NCI-H187 (cell line): ENCODE measurements at places on chromosomes 4 and X.

GRCh38 chr4:75169427-75169826 is 236.5 kb downstream of the PARM1 start:
- DNase-seq: peak; percentile 12

GRCh38 chrX:39445336-39445735 is 644.1 kb downstream of the MID1IP1 start:
- DNase-seq: no peak

GRCh38 chrX:72349190-72349589 is 43.5 kb upstream of the CITED1 start:
- DNase-seq: no peak

DNA sequence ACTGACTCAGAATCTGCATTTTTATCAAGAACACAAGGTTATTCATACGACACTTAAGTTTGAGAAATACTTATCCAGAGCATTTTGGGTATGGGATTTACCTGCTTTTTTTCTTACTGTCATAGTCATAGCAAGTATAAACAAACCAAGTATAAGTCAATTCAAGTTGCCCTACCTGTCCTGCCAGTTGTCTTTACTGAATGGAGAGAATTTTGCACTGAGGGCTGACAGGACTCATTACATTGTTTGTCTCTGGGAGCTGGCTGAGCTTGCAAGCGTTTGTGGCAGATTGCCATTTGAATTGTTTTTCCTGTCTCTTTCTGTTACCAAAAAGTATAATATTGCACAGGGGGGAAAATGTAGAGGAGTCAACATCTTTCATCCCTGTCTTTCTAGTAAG is 278.9 kb upstream of the MAGEC2 start:
- no peak for DNase-seq

GRCh38 chr4:1500231-1500965 is 94.2 kb upstream of the NKX1-1 start:
- DNase-seq: no peak

DNA sequence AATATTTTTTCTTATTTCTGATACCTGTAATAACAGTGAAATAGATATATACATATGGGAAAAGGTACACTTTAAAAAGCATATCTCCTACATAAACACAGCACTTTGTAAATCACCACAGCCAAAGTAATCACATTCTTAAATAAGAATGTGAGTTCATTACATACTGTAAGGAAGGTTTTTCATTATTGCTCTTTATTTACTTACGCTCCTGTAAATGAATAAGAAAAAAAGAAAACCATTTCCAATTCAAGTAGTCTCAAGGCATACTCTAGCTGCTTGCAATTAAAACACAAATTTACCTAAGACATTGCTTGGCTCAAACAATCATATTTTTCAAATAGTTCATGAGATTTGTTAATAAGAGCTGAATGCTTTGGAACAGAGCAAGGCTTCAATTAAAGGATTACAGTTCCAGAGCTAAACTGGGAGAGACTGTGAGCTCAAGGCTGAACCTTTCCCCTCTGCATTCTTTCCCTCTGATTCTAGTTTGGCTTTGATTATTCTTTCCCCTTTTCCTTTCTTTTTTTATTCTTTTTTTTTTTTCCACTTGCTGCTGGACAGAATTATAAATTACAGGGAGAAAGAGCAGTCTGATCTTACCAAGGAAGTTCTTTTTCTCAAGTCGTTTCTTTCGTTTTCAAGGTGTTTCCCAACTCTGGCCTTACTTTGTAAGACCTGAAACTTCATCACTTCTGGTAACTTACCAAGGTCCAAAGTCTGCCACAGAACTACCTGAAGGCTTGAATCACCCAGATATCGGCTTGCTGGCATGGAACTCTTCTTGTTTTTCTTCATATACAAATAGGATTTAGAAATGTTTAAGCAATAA is 278.3 kb downstream of the INPP4B start:
- no peak for DNase-seq

DNA sequence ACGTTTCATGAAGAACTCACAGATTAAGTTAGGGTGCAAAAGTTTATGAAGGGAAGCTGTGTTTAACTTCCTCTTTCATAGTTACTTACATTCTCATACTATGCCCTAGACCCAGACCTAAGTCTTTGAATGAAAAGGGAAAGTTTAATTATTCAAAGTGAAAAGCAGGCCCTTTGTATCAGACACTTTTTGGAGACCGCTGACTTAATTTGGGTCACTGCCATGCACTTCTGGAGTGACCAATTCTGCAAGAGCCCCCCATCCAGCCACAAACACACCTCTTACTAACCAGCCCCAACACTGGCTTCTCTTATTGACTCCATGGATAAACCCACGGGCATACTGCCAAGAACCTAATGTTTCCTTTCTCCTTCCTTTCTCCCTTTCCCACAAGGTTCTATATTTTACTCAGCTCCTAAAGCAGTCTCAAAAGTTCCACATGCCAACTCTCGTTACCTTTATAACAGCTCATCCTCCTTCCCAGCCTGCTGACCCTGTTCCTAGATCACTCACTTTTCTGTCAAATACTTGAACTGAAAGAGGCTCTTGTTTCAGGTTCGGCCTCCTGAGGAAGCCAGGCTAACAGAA is 34.5 kb downstream of the ABCE1 start:
- no peak for DNase-seq

- no peak for DNase-seq
Measured at GRCh38 chr4:111775556-111776297, 369.5 kb upstream of the FAM241A start.

GRCh38 chrX:7926914-7927258 is 327 bp downstream of the PNPLA4 start:
- no peak for DNase-seq

DNA sequence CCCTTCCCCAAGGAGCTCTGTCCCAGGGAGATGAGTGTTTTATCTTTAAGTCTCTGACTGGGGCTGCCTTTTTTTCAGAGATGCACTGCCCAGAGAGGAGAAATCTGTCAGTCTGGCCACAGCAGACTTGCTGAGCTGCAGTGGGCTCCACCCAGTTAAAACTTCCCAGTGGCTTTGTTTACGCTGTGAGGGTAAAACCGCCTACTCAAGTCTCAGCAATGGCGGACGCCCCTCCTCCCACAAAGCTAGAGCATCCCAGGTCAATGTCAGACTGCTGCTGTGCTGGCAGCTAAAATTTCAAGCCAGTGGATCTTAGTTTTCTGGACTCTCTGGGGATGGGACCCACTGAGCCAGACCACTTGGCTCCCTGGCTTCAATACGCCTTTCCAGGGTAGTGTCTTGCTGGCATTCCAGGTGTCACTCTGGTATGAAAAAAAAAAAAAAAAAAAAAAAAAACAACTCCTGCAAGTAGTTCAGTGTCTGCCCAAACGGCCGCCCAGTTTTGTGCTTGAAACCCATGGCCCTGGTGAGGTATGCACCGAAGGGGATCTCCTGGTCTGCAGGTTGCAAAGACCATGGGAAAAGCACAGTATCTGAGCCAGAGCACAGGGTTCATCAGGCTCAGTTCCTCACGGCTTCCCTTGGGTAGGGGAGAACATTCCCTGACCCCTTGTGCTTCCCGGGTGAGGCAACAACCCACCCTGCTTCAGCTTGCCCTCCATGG is 1616.1 kb upstream of the ADGRL3 start:
- DNase-seq: no peak

DNA sequence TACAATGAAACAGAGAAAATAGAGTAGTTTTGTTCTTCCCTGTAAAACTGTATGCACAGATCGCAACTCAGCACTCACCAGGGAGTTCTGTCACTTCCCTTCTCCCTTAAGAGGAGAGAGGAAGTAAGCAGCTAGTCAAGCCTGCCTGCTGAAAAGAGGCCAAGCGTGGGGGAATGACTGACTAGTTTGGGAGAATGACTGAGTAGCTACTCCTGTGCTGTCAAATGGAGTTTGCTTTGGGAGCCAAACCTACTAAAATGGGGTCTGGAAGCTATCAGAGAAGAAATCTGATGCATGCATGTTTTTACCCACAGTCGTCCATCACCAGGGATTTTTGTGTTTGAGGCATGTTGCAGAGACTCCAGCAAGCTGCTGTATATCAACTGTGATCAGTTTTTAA is 54.6 kb upstream of the LHFPL1 start:
- DNase-seq: no peak

DNA sequence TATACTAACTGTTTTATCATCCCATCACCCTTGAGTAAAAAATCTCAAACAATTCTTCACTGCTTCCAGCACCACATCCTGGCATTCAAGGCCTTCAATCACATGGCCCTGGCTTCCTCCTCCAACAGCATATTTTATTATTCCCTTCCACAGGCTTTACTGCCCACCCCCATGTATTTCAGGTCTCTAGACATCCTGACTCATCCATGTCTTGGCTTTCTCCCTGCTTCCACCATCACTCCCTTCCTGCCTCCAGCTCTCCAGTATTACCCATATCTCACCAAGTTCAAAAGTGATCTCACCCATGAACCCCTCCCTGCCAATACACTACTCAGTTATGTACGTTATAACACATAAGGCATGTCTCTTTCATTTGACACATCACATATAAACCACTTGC is 34.7 kb upstream of the PLAC1 start:
- no peak for DNase-seq

DNA sequence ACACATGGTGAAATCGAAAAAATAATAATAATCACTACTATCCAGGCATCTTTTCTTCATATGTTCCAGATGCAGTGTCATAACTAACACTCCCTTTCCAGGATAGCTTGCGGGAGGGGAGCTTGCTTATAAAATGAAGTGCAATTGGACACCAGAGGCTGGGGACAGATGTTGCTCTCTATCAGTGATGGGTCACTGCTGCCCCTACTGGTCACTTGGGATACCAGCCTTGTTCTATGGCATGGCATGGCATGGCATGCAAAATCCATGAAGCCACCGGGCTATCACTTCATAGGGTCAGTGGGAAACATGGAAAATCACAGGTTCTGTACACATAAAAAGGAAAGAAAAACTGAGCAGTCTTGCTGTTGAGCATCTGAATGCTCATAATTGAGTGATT is 168.1 kb downstream of the GLRA2 start:
- DNase-seq: no peak

GRCh38 chrX:16144420-16144819 is 21.1 kb downstream of the GRPR start:
- no peak for DNase-seq

DNA sequence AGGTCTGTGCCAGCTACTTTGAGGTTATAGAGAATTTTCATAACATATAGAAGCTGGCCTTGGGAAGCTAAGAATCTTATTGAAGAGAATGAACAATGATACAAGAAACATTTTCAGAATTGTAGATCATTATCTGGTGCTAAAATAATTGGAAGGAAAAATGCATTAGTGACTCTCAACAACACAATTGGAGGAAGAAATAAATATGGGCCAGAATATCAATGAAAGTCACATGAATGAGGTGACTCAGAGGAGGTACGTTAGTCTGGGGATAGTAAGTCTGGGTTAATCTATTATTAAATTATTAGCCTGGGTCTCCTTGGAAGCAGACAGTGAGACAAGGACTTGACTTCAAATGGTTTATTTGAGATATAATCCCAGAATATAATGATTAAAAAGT is 529.3 kb upstream of the SLIT2 start:
- DNase-seq: no peak

GRCh38 chrX:107744868-107745267 is 30.7 kb downstream of the TSC22D3 start:
- no peak for DNase-seq

DNA sequence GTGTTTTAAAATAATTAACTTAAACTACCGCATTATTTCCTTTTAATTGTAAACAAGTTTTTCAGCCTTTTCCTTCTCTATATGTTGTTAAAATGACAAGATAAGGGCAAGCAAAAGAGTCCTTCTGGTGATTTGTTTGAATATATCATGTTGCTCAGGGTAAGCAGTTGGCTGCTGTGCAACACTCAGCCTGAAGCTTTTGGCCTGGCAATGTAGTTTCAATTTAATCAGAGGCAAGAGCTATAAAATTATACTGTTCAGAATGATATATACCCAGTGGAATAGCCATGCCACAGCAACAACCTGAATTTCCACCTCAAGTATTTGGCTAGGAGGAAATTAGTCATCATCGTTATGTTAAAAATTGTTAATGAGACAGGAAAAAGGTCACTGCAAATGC is 53.4 kb downstream of the GRXCR1 start:
- no peak for DNase-seq

DNA sequence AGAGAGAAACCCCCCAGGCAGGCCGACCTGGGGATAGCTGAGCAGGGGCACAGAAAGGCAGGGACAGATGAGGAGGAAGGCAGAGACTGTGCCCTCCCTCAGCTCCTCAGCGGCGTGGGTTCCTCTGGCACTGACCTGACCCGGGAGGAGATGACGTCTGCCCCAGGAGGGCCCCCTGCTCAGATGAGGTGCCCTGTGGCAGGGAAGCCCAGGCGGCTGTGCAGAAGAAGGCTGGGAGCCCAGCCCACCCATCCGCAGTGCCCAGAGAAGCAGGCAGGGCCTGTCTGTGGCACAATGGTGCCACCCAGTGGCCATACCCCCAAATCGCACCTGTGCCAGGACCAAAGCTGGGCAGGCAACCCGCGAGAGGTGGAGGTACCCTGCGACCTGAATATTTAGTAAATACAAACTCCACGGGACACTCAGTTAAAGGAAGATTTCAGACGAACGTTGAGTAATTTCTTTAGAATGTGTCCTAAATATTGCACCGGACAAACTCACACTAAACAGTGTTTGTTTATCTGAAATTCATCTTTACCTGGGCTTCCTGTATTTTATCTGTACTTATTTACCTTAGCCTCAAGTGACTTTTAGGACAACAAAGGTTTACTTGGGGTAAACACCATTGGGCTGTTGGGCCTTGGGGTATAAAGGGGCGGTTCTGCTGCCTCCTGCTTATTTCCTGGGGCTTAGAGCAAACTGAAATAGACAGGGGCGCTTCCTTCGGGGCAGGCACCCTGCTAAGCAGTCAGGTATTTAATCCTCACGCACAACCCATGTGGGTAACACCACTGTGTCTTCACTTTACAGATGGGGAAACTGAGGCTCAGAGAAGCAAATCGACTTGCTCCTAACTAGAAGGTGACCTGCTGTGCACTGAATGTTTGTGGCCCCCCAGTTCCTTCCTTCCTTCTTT is 46.5 kb upstream of the HMX1 start:
- DNase-seq: no peak

DNA sequence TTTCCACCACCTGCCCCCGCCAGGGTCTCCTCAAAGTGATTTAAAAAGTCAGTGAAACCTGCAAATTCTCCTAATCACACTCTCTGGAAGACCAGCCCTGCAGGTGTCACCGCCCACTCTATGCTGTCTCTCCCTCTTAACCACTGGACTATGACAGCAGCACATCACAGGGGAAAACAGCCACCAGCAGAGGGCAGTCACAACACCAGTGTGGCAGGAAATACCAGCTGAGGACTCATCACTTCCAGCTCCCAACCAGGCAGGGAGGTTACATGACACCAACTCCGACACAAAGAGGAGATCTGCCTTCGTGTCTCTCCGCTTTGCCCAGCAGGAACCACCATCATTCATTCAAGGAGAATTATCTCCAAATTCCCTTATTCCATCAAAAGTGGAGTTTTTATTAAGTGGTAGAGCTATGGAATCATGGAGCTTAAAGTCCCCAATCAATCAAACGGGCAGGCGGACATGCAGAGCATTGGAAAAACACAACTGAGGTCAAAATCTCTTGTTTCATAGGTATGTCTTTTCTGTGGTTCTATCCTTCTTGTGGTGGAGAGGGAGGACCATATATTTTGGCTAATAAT is 91.3 kb downstream of the NSUN7 start:
- peak; percentile 63 for DNase-seq

GRCh38 chr4:40811956-40812355 is 62.2 kb downstream of the NSUN7 start:
- no peak for DNase-seq

- no peak for DNase-seq
Measured at GRCh38 chrX:41885724-41886123, 37.6 kb downstream of the CASK start.

- no peak for DNase-seq
Measured at GRCh38 chr4:65343342-65343741, 326.9 kb downstream of the EPHA5 start.

- DNase-seq: no peak
Measured at GRCh38 chr4:53931461-53931961, 132.9 kb downstream of the CHIC2 start.
